BE2C (cell line): ENCODE measurements at places on chromosomes 3 and 15.

GRCh38 chr3:81985996-81986723 lies 224.7 kb upstream of the GBE1 start:
- peak; percentile 9 for DNase-seq

DNA sequence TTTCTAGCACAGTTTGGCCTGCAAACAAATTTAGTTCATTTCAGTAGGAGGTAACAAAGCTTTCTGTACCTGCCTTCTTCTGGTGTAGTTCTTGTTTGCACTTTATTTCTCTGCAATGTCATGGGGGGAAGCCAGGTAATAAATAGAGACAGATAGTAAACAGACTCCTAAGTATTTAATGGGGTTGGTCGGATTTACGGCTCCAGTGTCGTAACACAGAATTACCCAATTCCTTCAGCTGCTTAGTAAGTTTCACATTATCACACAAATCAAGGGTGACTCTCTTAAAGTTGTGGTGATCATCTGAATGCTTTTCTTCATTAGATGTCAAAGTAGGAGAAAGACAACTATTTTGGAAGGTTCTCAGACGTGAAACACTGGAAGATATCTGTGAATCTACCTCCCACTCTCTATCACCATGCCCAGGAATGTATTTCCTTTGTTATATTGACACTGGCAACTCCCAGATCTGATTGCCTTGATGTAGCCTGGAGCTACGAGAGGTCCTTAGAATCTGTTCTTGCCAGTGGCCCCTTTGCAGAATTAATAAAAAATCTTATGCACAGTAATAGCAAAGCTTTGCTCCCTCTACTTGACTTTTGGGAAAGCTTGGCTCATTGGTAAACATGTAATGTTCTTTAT lies 25.0 kb upstream of the TMC3 start:
- no peak for DNase-seq

GRCh38 chr3:61820306-61820992 lies 259.1 kb downstream of the PTPRG start:
- DNase-seq = no peak

DNA sequence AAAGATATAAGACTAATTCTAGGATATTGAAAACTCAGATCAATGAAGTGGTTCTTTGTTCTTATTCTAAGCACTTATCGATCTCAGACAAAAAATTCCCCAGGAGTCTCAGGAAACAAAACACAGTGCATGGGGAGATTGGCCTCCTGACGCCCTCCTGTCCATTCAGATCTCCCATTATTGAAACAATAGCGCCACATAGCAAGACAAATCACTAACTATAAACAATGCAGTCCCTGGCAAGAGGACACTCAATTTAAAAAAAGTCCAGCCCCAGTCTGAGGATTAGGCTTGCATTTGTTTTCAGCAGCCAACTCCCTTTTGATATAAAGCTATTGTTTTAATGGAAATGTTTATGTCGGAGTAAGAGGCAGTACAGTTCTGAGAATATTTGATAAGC lies 528.2 kb downstream of the GABRG3 start:
- DNase-seq = no peak

GRCh38 chr15:44163370-44163769 lies 31.7 kb downstream of the FRMD5 start:
- DNase-seq = no peak

DNA sequence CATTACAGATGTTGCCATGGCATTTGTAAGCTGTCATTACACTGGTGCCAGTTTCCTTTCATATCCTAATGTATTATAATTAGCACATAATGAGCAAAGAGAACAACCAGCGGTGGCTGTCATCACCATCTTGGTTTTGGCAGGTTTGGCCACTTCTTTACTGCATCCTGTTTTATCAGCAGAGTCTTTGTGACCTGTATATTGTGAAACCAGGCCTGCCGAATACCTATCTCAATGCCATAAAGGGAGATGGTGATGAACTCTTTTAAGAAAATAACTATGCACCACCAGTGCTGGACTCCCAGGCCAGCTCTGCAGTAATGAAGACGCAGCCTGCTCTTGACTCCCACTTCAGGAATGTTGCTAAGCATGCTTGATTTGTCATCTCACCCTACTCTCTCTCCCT lies 458.1 kb upstream of the NR2F2 start:
- DNase-seq = no peak

DNA sequence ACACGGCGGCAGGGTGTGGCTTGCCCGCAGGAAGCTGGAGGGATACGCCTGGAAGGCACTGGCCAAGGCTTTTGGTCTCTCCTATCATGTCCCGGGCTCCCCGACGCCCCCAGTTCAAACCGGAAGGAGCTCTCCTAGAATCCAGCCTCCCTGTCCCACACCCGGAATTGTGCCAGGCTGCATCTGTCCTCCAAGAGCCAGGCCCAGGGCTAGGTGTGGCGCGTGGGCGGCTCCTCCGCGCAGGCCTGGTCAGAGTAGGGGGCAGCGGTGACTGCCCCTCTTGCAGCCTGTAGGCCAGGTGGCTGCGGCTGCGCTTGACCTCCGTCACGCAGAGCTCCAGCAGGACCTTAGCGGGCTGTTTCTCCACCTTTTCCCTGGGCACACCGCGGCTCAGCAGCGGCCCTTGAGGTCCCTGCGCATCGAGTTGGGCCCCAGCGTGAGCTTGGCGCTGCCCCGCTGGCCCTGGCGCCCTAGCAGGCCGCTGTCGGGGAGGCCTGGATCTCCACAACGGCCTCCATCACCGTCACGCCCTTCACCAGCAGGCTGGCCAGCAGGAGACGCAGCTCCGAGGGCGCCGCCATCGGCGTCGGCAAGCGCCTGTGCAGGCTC lies 15.9 kb upstream of the SIAH2 start:
- no peak for DNase-seq

DNA sequence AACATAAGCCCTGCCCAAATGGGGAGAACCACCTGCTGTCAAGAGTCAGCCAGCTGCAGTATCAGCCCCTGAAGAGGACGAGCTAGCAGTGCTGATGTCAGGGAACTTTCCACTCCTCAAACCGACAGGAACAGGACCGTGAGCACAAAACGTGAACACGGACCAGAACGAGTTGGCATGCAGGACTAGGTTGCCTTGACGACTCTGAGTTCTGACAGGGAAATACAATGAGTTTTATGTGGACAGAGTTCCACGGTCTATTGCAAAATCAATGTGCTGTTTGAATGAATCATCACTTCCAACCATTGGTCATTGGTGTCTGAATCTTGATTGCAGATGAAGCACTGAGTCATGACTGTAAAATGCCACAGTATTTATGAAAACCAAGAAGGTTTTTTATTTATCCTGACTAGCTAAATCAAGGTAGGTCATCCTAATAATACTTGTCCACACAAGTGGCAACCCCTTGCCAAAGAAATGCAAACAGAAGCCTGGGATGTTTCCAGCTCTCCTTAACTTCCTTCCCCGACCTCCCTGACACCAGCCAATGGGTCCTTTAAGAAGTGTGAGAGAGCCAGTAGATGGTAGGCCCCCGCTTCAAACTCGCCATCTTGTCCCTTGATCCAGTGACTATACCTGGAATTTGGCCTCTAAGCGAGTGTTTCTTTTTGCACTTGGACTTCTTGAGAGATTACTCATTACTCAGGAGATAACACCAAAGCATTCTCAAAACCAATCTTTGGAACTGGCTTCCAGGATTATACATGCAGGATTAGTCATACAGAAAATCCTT lies 119.6 kb downstream of the ASB7 start:
- DNase-seq = no peak

DNA sequence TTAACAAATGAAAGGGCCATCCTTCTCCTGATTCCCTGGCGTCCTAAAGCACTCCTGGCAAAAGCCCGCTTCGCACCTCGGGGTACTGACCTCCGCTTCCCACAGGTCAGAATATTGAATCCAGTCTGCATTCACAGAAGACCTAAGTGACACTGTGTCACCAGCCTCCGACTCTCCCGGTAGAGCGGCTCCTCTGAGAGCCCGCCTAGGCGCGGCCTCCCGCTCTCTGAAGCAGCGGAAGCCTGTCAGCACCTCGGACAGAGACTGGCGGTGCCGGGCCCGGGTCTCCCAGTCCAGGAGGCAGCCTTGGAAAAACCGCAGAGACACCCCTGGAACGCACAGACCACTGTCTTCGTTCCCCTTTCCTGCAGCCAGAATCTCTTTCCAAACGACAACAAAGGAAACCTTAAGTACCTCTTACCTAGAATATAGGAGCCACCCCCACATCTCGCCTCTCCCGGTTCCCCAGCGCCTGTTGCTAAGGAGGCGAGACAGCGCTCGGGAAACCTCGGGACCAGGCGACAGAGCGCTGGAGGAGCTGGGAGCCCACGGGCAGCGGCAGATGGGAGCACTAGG lies 1.2 kb downstream of the GABRB3 start:
- DNase-seq = peak; percentile 65

GRCh38 chr15:57144448-57144847 lies 226.0 kb downstream of the TCF12 start:
- DNase-seq = no peak

- DNase-seq = no peak
Measured at GRCh38 chr15:77837649-77838025, 204.9 kb upstream of the LINGO1 start.

DNA sequence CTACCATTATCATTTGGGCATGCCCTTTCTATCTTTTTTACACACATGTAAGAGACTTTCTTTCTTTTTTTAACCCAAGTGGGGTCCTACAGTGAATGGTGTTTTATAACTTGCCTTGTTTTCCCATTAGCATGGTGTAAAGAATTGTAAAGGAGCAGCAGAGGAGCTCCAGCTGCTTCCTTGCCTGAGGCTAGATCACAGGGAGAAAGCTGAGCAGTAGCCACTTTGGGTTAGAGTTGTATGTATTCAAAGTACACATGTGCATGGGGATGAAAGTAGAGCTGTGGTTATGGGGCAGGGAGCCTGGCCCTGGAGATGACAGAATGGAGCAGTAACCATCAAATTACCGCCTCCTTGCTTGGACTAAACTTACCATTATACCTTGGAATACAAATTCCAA lies 231.1 kb upstream of the PDZRN3 start:
- DNase-seq = no peak

- DNase-seq = peak; percentile 30
Measured at GRCh38 chr15:55737373-55737772, 5.6 kb downstream of the PRTG start.

- no peak for DNase-seq
Measured at GRCh38 chr3:64242435-64242834, 17.2 kb upstream of the PRICKLE2 start.

GRCh38 chr3:58651276-58651675 lies 15.3 kb downstream of the FAM3D start:
- no peak for DNase-seq

- peak; percentile 5 for DNase-seq
Measured at GRCh38 chr3:62036726-62037125, 336.6 kb downstream of the FEZF2 start.

GRCh38 chr15:79539401-79539800 lies 107.3 kb downstream of the MINAR1 start:
- no peak for DNase-seq

DNA sequence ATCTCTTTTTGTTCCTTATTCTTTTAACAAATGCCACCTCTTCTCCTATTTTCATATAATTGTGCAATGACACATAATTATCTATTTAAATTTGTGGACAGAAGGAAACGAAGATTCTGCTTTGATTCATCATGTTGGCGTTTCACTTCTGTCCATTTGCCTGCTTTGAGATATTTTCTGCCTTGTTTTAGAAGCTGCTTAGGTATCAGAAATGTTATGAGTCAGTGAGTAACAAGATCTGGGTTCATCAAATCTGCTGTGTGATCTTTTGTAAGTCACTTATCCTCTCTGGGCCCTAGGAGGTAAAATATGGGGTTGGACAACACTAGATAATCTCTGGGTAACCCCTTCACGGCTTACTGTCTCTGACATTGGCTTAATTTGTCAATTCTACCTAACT lies 7.3 kb upstream of the MINDY4B start:
- no peak for DNase-seq

- no peak for DNase-seq
Measured at GRCh38 chr3:51970606-51971300, 3.1 kb downstream of the ABHD14B start.

DNA sequence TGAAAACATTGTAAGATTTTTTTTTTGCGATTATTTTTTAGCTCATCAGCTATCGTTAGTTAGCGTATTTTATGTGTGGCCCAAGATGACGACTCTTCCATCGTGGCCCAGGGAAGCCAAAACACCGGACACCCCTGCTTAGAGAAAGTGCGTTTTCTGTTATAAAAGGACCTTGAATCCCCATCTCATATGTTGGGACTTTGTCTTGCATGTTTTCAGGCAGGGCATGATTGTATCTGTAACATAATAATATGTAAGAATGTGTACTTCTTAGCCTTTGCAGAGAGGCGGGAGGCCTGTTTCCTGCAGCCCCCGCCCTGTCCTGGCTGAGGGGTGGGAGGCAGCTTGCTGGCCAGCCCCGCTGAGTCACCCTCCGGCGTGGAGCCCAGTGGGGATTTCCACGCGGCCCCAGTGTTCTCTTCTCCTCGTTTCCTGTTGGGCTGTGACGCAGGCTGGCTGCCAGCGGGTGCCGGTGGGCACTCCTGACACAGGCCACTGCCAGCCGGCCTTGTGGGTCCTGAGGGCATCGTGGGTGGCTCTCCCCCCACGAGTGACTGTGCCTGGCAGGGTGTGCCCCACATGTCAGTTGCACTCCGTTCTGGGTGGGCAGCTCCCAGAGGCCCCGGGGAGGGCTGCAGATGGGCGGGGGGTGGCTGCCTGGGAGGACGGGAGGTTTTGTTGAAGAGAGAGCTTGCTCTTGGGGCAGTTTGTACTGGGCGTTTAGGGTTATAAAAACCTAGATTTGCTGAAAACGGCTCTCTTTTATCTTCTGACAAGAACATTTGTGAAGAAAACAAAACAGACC lies 55.6 kb downstream of the SMAD3 start:
- DNase-seq = peak; percentile 28

GRCh38 chr3:186298876-186299275 lies 63.2 kb downstream of the DGKG start:
- peak; percentile 70 for DNase-seq

GRCh38 chr15:22839046-22839695 lies 705 bp downstream of the NIPA2 start:
- DNase-seq = no peak
